Activated naive CD4-positive, alpha-beta T cell treated with anti-CD3 and anti-CD28 coated beads for 36 hours (primary cell): ENCODE measurements at places on chromosomes 4 and X.

DNA sequence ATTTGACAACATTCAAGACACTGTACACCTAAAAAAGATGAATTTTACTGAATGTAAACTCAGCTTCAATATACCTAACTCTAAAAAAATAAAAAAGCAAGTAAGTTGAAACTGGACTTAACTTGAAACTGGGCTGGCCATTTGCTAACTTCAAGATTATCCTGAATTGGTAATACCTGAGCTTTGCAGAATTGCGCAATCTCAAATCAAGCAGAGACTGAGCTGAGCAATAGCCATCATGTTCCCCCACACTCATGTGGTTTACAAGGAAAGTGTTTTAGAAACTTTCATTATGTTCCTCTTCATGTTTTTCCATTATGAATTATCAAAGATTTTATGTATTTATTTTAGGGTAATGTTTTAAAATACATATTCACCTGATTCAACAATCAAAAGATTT, 38.7 kb downstream of the ANXA5 start:
- no peak for DNase-seq

- no peak for DNase-seq
Measured at GRCh38 chr4:174537634-174538033, 15.3 kb upstream of the HPGD start.

DNA sequence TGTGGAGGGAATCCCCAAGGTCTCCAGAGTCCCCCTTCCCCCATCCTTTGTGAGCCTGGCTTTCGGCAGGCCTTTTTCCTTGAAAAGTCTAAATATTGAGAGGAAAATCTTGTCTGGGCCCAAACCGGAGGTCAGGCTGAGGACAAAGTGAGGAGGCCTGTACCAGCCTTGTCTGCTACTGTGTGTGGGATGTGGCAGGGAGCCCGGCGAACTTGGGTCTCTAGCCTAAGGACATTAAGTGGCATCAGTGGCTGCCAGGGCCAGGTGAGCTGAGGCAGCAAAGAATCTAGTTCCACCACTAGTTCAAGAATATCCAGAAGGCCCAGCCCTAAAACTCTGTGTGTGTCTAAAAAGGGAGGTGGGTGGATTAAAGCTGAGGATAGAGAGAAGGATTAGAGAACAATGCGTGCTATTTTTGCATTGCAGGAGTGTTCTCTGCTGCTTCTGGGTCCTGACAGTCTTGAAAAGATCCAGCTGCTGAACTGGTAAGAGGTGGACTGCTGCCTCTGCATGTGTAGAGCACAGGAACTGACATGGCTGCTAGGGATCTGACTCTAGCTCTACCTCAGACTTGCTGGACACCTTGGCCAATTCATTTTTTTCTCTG, 1.2 kb upstream of the AMER1 start:
- DNase-seq, result no peak

DNA sequence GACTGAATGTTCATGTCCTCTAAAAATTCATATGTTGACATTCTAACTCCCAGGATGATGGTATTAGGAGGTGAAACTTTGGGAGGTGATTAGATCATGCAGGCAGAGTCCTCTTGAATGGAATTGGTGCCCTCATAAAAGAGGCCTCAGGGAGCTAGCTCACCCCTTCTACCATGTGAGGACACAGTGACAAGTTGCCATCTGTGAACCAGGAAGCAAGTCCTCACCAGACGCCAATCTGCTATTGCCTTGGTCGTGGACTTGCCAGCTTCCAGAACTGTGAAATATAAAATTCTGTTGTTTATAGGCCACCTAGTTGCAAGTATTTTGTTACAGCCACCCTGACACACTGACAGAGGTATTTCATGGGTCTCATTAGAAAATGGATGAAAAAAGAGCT, 28.5 kb upstream of the LONRF3 start:
- no peak for DNase-seq

DNA sequence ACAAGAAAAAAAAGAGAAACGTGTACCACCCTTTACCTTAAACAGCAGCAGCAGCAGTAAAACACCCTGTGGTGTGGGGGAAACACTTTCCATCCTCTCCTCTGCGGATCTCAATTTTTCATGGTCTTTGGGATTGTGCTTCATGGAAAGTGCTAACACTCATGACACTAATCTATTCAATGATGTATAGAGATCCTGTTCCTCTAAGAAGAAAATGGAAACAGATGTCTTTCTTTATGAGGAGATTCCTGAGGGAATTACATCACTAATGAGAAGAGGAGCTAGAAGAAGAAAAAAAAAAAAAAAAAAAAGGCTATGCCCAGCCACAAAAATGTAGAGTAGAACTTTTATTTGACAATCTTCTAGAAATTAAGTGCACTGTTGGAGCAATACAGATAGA, 62.9 kb upstream of the NDST3 start:
- DNase-seq, result no peak

- no peak for DNase-seq
Measured at GRCh38 chrX:96425200-96425599, 259.4 kb upstream of the DIAPH2 start.

GRCh38 chr4:113677325-113677724, 84.2 kb downstream of the CAMK2D start:
- DNase-seq, result no peak

GRCh38 chr4:183297675-183298074, 22.4 kb downstream of the CLDN22 start:
- no peak for DNase-seq

GRCh38 chr4:173051716-173052115, 116.9 kb upstream of the GALNT7 start:
- DNase-seq, result no peak

DNA sequence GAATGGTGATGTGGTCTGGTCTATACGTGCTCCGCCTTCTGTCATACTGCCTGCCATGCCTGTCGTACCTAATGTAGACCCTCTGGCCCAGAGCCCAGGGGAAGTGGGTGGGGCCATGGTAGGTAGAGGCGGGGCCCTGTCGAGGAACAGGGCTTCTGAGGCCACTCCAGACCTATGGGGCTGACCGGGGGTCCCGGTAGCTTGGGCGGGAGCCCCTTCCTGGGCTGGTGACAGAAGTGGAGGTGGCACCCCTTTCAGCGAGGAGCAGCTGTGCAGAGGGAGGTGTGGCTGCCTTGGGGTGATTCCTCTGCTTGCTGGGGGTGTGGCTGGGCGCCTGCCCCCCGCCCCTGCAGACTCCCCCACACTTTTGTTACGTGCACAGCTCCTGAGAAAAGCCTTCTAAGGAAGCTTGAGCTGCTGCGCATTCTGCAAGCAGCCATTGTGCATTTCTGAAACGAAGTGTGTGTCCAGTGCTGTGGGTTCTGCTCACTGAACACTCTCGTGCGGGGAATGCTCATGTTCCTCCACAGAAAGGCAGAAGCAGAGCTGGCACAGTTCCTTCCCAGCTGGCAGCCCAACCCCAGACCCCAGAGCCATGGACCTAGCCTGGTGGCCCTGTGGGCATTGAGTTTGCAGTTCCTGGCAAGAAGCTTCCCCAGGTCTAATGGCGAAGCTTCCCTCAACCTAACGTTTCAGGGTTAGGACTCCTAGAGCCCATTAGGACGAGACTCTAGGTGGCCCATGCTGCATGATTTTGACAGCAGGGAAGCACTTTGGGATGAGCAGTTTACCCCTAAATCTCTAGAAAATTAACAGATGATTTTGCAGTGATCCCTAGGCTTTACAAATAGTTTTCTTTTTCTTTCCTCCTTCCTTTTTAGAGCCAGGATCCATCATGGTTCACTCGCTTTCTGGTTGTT, 72.7 kb upstream of the HGFAC start:
- no peak for DNase-seq

- no peak for DNase-seq
Measured at GRCh38 chrX:110914281-110914680, 118.7 kb upstream of the CHRDL1 start.

DNA sequence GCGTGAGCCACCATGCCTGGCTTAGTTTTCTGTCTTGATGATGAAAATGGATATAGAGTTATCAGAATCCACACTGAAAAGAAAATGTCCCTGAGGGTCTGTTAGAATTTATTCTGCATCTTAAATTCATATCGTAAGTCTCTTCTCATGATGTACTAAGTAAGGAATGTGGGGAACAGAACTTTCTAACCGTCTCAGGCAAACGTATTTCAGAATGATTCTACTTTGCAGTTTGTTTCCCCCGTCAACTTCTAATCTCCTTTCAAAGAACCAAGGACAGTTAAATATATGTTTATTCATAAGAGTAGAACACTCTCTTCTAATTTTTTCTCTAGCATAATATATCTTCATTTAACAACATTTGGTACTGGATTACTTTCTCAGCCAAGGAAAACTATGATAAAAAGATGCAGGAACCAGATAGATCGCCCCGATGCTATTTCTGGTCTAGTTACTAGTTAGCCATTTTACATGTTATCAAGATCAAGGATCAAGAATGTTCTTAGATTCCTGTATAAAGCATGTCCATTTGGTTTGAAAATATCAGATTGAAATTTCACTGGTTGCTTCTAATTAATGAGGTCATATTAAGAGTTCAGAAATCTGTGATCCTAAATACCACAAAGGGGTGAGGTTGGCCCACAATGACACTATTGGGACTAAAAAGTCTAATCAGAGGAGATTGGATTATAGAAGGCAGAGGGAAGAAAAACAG, 49.5 kb downstream of the METTL14 start:
- no peak for DNase-seq

DNA sequence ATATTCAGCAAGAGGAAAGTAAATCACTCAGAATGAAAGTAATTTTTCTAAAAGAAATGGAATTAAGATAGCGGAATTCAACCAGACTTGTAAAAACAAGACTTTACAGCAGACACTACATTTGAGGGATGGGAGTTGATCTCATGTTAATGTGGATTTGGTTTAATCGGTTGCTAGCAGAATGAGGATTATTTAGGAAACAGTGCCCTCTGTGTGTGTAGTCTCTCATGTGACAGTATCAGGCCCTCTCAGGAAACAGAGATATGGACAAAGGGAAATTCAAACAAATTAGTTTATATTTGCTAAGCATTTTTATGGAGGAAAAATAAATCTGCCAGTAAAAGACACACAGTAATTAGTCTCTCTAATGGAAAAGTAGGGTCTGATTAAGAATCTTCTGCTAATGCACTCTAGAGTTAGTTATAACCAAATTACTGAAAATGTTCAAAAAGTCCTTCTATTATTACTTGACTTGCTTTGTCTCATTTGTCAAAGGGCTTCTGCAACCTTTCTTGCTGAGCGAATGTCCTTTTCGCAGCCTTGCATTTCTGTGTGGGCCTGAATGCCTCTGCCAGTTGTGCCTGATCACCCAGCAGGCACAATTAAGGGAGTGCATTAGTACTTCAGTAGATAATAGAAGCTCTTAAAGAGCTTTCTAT, 1282.3 kb upstream of the TENM3 start:
- no peak for DNase-seq

GRCh38 chr4:12595489-12595888, 888.7 kb downstream of the RAB28 start:
- no peak for DNase-seq

GRCh38 chrX:130216320-130216719, 44.6 kb downstream of the RAB33A start:
- DNase-seq, result no peak

DNA sequence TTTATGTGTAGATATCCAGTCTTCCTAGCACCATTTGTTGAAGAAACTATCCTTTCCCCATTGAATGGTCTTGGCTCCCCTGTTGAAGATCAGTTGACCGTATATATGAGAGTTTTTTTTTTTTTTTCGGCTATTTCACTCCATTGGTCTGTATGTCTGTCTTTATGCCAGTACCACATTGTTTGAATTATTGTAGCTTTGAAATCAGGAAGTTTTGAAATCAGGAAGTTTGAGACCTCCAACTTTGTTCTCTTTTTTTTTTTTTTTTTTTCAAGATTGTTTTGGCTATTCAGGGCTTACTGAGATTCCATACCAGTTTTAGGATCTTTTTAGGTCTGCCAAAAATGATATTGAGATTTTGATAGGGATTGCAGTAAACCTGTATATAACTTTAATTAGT, 4.3 kb upstream of the SCD5 start:
- no peak for DNase-seq

DNA sequence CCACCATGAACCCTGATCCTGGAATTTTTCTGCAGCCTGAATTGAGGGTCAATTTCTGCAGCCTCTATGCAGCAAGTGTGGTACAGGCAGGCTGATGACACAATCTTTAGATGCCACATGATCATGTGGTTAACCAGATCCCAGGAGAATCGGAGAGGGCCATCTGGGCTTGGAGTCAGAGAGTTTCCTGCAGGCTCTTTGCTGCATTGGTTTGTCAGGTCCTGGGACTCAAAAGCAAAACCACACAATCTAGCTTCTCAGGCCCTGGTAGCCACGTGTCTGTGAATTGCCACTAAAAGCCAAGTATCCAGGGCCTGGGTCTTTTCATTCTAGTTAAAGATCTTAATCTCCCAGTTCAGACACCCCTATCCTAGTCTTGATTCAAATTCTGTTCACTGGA, 464.5 kb downstream of the BCOR start:
- DNase-seq, result no peak

DNA sequence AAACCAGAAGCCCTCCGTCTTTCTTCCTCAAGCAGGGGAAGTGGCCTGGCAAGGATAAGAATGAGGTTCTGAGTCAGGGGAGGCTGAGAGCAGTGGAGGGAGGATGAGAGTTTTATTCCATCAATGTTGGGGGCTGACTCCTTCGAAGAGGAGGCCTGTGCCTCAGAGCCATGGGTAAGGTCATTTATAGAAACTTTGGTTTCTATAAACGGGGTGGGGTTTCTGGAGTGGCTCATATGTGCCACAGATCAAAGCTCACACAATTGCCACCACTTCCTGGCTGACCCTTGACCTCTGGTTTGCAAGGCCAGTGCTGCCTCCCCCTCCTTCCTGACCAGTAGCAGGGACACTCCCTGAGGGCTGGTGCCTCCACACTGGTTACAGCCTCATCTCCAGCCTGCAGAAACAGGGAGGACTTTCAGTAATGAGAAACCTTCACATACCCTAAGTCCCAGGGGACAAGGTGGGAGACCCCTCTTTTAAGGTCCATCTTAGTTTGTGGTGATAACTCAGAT, 166.0 kb downstream of the PDGFRA start:
- DNase-seq, result no peak

- DNase-seq, result no peak
Measured at GRCh38 chr4:140986045-140986444, 147.2 kb downstream of the RNF150 start.

DNA sequence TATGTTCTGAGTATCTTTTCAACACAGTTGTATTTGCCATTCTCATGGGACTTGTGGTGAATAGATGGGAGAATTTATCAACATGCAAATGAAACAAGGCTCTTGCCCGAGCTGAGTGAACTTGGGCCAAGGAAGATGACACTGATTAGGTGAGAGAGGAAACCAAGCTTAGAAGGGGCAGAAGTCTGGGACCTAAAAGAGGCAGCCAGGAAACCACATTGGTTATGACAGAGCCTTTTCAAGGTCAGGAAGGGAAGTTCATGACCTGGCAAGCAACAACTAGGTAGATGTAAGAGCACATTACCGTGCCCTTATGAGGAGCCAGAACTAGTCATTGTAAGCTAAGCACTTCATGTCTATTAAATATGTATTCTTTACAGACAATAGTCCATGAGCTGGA, 590.3 kb downstream of the PACRGL start:
- no peak for DNase-seq
